RWPE1 (cell line): ENCODE measurements at places on chromosomes 1 and 21.

DNA sequence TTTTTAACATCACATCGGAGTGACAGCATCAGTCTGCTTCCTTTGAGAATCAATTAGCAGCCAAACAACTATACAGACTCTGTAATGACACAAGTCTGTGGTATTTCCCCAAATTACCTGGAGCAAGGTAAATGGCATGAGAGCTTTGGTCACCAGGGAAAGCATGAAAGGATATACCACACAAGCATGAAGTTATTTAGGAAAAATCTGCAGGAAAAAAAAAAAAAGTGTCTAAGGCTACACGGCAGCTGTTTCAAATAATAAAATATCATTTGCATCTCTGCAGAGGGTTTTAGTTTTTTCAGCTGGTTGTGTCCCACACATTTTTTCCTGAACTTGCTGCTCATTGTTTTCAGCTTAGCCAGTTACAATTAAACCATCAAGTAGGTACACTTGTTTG is 234.7 kb downstream of the TTLL7 start:
- no peak for DNase-seq

DNA sequence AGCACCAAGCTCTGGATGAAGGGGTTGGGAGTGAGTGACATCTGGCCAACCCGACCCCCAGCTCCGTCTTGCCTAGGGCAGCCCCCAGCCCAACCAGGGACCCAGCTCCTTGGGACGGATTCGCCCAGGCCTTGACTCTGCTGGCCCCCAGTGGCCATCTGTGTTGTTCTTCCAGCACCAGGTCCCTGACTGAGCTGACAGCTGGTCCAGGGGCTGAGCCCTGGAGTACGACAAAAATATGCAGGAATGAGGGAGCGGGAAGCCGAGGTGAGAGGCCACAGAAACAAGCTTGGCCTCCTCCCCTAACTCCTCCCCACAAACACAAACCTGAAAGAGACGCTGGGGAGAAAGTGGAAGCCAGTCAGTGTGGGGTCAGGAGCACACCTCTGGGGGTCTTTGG is 55.0 kb upstream of the PAX7 start:
- peak; percentile 76 for DNase-seq

GRCh38 chr1:182114627-182115023 is 53.1 kb upstream of the ZNF648 start:
- no peak for DNase-seq

DNA sequence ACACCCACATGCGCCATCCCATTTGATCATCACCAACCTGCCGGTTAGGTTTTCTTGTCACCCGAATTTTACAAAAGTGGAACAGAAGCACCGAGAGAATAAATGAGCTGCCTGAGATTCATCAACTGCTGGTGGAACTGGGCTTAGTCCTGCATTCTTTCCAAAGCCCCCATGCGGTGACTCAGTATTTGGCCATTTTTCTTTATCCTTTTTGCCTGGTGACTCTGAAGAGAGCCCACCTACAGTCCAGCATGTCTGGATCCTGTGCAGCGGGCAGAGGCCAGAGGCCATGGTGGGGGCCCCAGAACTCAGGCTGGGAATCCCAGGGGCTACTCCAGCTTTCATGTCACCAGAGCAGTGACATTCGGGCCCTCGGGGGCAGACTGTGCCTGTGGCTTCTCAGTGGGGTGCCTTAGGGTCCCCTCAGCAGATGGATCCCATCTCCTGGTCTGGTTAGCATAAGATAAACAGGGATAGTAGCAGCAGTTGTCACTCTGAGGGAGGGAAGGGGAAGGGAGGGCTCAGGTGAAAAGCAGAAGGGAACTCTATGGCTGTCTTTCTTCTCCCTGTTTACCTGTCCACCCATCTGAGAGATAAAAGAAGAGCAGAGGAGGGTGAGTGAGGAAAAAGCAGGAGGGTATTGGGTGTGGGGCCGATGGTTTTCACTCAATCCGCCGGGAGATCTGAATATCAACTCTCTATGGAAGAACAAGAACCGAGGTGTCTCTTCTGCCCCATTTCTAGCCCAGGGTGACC is 63.2 kb downstream of the KIF26B start:
- DNase-seq, result no peak

DNA sequence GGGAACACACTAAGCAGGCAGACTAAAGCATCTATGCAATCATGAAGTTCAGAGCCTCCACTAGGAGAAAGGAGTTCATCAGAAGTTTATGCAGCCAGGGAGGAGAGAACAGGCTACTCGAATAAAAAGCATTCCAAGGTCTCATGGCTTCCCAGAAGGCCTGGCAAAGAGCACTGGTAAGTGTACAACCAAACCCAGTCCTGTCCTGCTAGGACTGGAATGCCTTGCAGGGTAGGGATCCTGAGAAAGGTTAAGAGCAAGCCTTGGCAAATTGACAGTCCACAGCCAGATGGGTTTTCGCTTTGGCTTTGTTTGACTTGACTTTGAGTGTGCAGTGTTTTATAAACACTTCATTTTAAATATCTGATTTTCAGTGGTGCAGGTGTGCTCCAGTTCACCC is 133.6 kb upstream of the ATP1B1 start:
- DNase-seq, result no peak

- DNase-seq, result no peak
Measured at GRCh38 chr1:21293537-21294265, 3.4 kb upstream of the ECE1 start.

DNA sequence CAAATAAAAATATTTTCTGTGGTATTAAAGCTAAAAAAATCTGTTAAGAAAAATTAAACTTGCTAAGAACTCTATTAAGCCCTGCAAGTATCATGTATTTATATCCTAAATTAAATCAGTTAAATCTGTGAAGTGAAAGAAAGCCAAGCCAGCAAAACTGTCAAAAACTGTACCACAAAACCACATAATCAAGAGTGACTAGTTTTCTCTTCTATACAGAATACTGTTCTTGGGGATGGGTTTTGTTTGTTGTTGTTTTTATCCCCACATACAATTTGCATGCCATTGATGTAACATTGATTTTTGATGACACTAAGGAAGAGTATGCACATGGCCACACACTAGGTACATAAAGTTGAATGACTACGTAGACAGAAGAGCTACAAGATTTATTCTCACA is 20.4 kb downstream of the DPH5 start:
- no peak for DNase-seq
